Activated naive CD8-positive, alpha-beta T cell treated with anti-CD3 and anti-CD28 coated beads for 36 hours (primary cell): ENCODE measurements at places on chromosomes 3 and 15. TPM values are rescaled to one million over a fixed set of nuclear protein-coding genes. Genes with fewer than 3 reads are reported as not detected.

The KLHL25 gene
- 3.7 TPM for total RNA-seq

The STAB1 gene
- 0.08 TPM for total RNA-seq

The AP3B2 gene
- 0.30 TPM for total RNA-seq

The PRSS50 gene
- total RNA-seq = not detected

The CAMK1 gene
- 24.8 TPM for total RNA-seq

DNA sequence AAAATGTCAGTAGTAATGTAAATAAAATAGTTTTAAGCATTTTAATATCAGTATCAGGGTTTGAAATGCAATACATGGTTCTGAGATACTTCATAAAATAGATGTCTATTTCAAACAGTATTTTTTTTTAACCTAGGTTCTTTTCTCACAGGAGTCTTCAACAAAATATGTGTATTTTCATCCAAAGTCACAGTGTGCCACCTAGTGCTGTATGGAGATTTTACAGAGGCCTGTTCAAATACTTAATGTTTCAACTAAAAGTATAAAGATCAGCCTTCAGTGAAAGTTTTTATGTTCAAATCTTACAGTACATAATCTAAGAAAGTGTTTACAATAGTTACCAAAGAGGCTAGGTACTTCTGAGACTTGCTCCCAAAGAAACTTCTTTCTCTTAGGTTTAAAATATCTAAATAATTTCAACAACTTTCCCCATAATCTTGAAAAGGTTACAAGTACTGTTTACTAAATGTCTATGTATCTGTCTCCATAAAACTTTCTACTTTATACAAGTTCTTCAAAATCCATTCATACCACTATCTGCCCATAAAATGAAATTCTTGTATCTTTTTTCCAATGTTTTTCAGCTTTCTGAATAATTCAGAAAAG, 38.3 kb downstream of the SCAPER start:
- DNase-seq = no peak

DNA sequence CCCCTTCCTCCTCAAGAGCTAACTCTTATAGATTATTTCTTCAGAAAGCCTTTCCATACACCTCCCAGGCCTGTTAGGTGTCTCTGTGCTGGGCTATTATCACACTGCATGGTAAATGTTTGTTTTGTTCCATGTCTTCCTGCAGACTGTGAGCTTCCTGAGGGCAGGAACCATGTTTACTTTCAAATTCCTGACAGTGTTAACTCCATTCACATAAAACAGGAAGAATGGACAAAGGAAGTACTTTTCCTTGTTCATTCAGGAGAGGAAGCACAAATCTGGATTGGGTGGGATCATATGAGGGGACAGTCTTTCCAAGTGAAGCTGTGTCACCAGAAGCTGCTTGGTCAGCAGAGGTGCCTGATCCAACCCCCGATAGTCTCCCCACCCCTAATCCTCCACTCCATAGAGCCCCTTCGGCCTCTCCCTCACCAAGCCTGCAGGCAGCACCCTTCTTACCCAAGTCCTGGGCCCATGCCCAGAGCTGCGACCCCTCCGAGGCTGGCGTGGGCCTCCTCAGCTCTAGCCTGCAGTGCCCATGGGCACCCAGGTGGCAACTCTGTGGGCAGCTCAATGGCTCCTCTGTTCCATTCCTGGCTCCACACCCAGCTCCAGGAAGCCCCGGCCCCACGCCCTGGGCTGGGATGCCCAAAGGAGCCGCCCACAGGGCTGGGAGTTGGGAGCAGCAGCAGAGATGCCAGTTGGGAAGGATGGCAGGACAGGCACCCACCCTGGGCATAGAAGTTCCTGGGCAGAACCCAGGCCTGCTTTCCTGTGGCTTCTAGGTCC, 6.9 kb downstream of the SHF start:
- no peak for DNase-seq

DNA sequence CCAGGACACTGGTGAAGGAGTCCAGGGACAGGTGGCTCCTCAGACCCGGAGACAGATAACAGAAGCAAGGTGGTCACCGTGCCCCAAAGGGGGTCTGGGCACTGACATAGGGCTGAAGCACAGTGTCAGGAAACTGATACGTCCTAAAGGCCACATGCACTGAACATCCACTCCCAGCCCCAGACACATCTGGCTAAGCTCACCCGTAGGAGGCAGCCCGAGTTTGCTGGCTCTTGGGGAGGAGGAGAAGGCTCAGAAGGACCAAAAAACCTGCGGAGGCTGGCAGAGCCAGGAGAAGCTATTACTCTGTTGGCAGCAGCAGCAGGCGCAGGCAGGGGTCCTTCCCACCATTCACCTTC, 1.2 kb downstream of the CACNA2D2 start:
- no peak for DNase-seq

DNA sequence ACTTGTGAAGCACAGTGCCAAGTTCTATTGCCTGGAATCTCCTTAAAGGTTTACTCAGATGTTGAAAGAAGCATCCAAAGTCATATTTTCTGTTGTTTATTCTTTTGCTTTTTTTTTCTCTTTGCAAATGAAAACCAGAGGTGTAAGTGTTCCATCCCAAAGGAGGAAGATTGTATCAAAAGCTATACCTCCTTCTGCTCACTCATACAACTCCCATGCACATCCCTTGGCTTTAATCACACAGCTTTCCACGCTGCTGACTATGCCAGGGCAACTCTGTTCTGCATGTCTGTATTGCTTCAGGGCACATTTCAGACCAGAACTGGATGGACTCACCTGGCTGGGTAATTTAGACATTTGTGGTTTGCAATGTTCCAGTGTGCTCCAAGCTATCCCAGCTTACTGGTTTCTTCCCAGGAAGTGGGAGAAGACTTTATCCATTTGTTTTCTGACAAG, 399.6 kb upstream of the TBL1XR1 start:
- no peak for DNase-seq

- DNase-seq = no peak
These were observed 175.6 kb upstream of the RASGRP1 start for GRCh38 chr15:38740206-38740605.

DNA sequence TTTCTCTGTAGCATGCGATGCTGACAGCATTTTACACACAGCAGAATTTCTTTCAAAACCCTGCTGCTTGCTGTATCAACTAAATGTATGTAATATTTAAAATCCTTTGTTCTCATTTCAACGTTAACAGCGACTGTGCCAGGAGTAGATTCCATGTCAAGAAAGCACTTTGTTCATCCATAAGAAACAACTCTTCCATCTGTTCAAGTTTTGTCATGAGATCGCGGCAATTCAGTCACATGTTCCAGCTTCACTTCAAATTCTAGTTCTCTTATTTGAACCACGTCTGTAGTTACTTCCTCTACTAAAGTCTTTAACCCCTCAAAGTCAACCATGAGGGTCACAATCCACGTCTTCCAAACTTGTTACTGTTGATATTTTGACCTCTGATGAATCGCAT, 50.6 kb downstream of the SMARCC1 start:
- no peak for DNase-seq

GRCh38 chr15:82272154-82272553, 9.5 kb downstream of the SAXO2 start:
- no peak for DNase-seq

DNA sequence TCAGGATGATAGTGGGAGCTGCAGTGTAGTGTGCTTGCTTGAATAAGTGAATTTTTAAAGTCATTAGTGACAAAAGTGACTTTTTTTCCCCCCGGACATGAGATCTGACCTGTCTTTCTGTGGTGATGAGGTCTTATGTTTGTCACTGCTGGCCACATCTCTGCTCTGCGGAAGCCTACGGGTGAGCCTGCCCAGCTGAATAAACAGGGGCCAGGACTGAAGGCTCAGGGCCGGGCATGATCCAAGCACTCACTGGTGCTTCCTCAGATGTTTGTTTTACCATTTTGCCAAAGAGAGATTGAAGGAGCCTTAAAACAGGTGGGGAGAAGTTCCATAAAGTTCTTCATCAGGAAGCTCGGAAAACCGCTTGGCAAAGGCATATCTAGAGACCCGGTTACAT, 35.0 kb downstream of the RPL39L start:
- no peak for DNase-seq
